Activated CD4-positive, alpha-beta T cell treated with anti-CD3 and anti-CD28 coated beads, Interleukin-2, amount 10 ng/mL, durations not matched to agents 7 days and 5 days (primary cell): ENCODE measurements at places on chromosomes 13 and 19. TPM values are rescaled to one million over a fixed set of nuclear protein-coding genes. Genes with fewer than 3 reads are reported as not detected.

- no peak overlapping the region for H3K27ac ChIP-seq
- no peaks in the 10 kb centered on the region for H3K36me3 ChIP-seq
- H3K4me1 ChIP-seq = no peaks in the 10 kb centered on the region
- no peak for DNase-seq
- no peaks in the 10 kb centered on the region for H3K27me3 ChIP-seq
Measured at GRCh38 chr19:11227195-11227886, 12.1 kb upstream of the ANGPTL8 start.

DNA sequence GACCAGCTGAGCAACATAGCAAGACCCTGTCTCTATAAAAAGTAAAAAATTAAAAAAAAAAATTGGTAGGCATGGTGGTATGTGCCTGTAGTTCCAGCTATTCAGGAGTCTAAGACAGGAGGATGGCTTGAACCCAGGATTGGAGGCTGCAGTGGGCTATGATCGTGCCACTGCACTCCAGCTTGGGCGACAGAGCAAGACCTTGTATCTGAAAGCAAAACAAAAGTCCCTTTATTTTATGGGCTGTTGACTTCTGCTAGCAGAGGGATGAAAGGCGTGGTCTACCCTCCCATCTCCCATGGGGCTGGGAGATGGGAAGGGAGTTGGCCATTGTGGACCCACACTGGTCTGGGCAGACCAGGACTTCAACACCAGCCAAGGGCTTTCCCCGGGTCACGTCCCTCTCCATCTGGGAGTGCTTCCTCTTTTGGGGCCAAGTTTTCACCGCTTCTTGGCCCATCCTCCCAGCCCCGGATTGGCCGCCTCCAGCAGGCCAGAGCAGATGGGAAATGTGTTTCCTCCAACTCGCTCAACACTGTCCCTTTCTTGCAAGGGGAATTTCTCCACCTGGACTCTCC, 2.2 kb upstream of the TNFSF9 start:
- H3K4me1 ChIP-seq = peaks cover 32% of the 10 kb centered on the region
- no peak overlapping the region for H3K27ac ChIP-seq
- H3K36me3 ChIP-seq = no peaks in the 10 kb centered on the region
- H3K4me3 ChIP-seq = no peak overlapping the region
- H3K27me3 ChIP-seq = peaks cover 33% of the 10 kb centered on the region
- DNase-seq = no peak

DNA sequence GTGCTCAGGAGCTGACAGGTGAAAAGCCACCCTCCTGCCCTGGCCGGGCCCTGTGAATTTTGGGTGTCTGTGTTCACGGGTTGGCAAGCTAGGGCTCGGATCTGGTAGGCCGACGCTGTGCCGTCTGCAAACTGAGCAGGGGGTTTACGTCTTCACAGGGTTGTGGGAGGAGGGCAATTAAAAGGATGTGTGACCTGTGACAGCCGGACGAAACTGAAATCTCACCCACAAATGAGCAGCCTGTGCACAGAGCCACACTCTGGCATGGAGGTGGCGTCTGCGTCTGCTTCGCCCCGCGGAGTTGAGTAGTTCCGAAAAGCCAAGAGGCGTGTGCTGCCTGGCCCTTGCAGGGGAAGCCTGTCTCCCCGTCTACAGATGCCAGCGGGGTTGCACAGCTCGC, 117.3 kb downstream of the KDM4B start:
- H3K4me3 ChIP-seq = no peak overlapping the region
- DNase-seq = no peak
- H3K27me3 ChIP-seq = no peaks in the 10 kb centered on the region
- H3K4me1 ChIP-seq = no peaks in the 10 kb centered on the region
- H3K27ac ChIP-seq = no peak overlapping the region

DNA sequence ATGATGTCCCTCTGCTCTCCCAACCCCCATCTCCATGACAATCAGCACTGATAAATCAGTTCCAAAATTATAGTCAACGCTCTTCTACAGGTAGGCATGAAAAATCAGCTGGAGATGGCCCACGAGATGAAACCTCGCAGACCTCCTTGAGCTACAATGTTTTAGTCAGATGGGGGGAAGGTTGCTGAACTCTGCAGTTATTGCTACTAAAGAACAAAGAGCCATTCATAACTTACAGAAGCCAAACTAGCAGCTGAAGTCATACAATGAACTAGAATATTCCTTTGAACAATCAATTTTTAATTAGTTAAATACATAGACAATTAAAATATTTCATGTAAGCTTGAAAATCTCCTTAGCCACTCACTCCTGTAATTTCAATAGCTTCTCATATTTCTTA, 179.2 kb downstream of the NHLRC3 start:
- H3K4me1 ChIP-seq = no peaks in the 10 kb centered on the region
- H3K36me3 ChIP-seq = no peaks in the 10 kb centered on the region
- H3K27ac ChIP-seq = no peak overlapping the region
- H3K4me3 ChIP-seq = no peak overlapping the region

- H3K27ac ChIP-seq = no peak overlapping the region
- H3K27me3 ChIP-seq = no peaks in the 10 kb centered on the region
- no peak for DNase-seq
- H3K36me3 ChIP-seq = no peaks in the 10 kb centered on the region
Measured at GRCh38 chr13:76829572-76830327, 56.5 kb downstream of the KCTD12 start.

DNA sequence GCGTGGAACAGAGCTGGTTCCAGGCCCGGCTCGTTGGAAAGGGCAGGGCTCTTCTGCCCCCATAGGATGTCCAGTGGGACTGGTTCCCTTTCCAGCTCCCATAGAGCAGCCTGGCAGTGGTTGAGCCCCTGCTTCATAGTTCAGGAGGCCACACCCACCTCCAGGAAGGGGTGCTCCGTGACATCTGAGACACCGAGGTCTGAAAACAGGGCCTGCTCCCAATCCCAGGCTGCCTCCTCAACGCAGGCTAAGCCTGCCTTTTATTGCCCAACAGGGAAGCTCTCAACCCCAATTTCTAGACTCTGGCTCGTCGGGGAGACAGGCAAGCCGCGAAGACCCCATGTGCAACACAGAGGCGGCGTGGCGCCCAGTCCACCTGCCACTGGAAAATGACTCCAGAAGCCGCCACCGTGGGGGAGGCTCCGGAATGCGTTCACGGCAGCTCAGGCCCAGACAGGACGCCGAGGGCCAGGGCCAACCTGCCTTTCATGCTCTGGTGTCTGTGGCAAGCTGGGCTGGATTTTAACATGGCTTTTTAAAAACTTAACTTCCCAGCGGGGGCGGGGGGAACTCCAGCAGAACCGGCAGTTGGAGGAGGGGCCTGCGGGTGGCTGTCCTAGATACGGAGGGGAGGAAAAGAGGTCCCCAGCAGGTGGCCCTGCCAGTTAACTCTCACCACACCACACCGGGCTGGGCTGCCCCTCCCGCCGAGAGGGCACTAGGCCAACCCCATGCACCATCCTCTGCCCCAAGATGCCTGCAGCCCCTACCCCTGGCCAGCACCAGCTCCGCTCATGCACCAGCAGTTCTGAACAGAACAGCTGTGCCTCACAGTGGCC, 17.9 kb upstream of the TINCR start:
- no peak overlapping the region for H3K4me3 ChIP-seq
- DNase-seq = no peak
- H3K27me3 ChIP-seq = no peaks in the 10 kb centered on the region
- peaks cover 14% of the 10 kb centered on the region for H3K4me1 ChIP-seq

DNA sequence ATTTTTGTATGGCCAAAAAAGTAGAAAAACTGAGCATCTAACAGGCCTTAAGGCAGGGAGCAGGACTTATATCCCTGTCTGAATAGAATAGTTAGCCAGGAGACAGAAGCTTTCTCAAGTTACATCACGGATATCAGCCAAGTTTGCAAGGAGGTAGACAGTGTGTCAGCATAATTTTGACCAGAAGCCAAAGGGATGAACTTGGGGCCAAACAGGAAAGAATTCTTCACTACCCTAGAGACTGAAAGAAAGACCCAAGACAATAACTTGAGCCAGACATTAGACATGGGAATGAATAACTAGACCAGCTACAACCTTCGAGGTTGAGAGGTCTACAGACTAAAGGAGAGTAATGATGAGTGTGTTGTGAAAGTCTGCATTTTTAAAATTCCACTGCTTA, 48.1 kb upstream of the PCDH9 start:
- H3K4me1 ChIP-seq = no peaks in the 10 kb centered on the region
- H3K36me3 ChIP-seq = no peaks in the 10 kb centered on the region
- H3K27ac ChIP-seq = no peak overlapping the region
- no peak overlapping the region for H3K4me3 ChIP-seq

GRCh38 chr13:108377646-108378206, 108.2 kb downstream of the TNFSF13B start:
- H3K27ac ChIP-seq = no peak overlapping the region
- no peak for DNase-seq
- H3K36me3 ChIP-seq = no peaks in the 10 kb centered on the region
- H3K4me3 ChIP-seq = no peak overlapping the region

DNA sequence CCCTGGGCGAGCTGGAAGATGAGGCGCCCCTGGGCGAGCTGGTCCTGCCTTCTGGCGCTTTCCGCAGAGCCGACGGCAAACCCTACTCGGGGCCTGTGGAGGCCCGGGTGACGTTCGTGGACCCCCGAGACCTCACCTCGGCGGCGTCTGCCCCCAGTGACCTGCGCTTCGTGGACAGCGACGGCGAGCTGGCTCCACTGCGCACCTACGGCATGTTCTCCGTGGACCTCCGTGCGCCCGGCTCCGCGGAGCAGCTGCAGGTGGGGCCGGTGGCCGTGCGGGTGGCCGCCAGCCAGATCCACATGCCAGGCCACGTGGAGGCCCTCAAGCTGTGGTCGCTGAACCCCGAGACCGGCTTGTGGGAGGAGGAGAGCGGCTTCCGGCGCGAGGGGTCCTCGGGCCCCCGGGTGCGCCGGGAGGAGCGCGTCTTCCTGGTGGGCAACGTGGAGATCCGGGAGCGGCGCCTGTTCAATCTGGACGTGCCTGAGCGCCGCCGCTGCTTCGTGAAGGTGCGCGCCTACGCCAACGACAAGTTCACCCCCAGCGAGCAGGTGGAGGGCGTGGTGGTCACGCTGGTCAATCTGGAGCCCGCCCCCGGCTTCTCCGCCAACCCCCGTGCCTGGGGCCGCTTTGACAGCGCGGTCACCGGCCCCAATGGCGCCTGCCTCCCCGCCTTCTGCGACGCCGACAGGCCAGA, 6.3 kb downstream of the CILP2 start:
- H3K27me3 ChIP-seq = peaks cover 9% of the 10 kb centered on the region
- no peaks in the 10 kb centered on the region for H3K36me3 ChIP-seq
- no peak for DNase-seq
- no peak overlapping the region for H3K4me3 ChIP-seq
- H3K4me1 ChIP-seq = peaks cover 16% of the 10 kb centered on the region

- peak; percentile 80 for DNase-seq
- H3K27ac ChIP-seq = peak overlapping the region; percentile 99
- H3K36me3 ChIP-seq = peaks cover 25% of the 10 kb centered on the region
- peaks cover 62% of the 10 kb centered on the region for H3K4me1 ChIP-seq
Measured at GRCh38 chr19:2327773-2328400, 499 bp downstream of the LSM7 start.

GRCh38 chr13:106541826-106542225, 6.4 kb upstream of the EFNB2 start:
- H3K4me1 ChIP-seq = no peaks in the 10 kb centered on the region
- H3K27ac ChIP-seq = no peak overlapping the region
- H3K36me3 ChIP-seq = peaks cover 14% of the 10 kb centered on the region
- H3K27me3 ChIP-seq = no peaks in the 10 kb centered on the region
- no peak overlapping the region for H3K4me3 ChIP-seq
- no peak for DNase-seq

GRCh38 chr13:41034881-41035280, 15.8 kb upstream of the ELF1 start:
- peaks cover 12% of the 10 kb centered on the region for H3K4me1 ChIP-seq
- no peak for DNase-seq
- H3K27ac ChIP-seq = no peak overlapping the region

GRCh38 chr19:56348289-56348877, 33.7 kb upstream of the ZSCAN5A start:
- H3K27me3 ChIP-seq = no peaks in the 10 kb centered on the region
- no peak overlapping the region for H3K27ac ChIP-seq
- H3K4me3 ChIP-seq = no peak overlapping the region
- peak; percentile 44 for DNase-seq
- H3K4me1 ChIP-seq = no peaks in the 10 kb centered on the region

GRCh38 chr19:45716359-45717130, 14.2 kb downstream of the FBXO46 start:
- peaks cover 39% of the 10 kb centered on the region for H3K4me1 ChIP-seq
- peak overlapping the region; percentile 92 for H3K27ac ChIP-seq
- peak; percentile 21 for DNase-seq
- peaks cover 33% of the 10 kb centered on the region for H3K36me3 ChIP-seq
- no peaks in the 10 kb centered on the region for H3K27me3 ChIP-seq

DNA sequence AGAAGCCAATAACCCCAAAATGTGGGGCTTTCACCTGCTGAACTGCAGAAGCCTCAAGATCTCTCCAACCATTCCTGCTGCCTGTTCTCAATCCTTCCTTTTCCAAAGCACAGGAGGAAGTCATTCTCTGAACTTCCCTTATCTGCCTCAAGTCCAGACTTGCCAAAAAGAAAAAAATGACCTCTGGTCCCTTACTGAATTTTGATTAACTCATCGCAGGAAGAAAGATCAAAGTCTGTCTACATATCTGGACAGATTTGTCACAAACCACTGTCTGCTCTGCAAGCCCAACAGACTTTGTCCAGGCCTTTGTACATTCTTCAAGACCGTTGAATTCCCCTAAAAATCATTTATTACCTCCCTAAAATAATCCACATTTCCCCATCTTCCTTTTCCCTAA, 126.5 kb upstream of the NBEA start:
- no peak for DNase-seq
- H3K27me3 ChIP-seq = no peaks in the 10 kb centered on the region
- no peaks in the 10 kb centered on the region for H3K4me1 ChIP-seq

- DNase-seq = no peak
- H3K36me3 ChIP-seq = no peaks in the 10 kb centered on the region
- no peak overlapping the region for H3K4me3 ChIP-seq
- H3K27ac ChIP-seq = no peak overlapping the region
Measured at GRCh38 chr19:3403489-3404323, 37.3 kb downstream of the NFIC start.

- H3K4me1 ChIP-seq = no peaks in the 10 kb centered on the region
- H3K27ac ChIP-seq = no peak overlapping the region
- no peak overlapping the region for H3K4me3 ChIP-seq
- H3K36me3 ChIP-seq = no peaks in the 10 kb centered on the region
Measured at GRCh38 chr13:29369060-29369743, 226.3 kb downstream of the SLC7A1 start.

DNA sequence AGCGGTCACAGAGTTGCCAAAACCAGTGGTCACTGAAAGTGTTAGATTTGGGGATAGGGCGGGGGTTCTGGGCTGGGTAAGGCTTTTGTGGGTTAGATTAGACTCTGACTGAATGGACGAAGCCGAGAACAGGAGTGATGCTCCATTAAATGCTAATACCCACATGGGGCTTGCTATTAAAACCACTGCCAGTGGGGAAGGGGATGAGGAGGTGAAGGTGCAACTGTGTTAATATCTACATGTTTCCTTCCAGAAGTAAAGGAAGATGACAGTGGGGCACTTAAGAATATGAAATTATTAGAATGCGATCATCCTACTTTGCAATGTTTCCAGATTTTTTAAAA, 573 bp upstream of the ZNF614 start:
- no peaks in the 10 kb centered on the region for H3K27me3 ChIP-seq
- H3K4me1 ChIP-seq = peaks cover 21% of the 10 kb centered on the region

- DNase-seq = no peak
- no peak overlapping the region for H3K27ac ChIP-seq
- H3K4me3 ChIP-seq = no peak overlapping the region
- no peaks in the 10 kb centered on the region for H3K27me3 ChIP-seq
Measured at GRCh38 chr19:36265064-36265463, 50.2 kb downstream of the ZNF146 start.

The PCDH17 gene
- not detected for total RNA-seq

The PTPRH gene
- not detected for total RNA-seq

The ZAR1L gene
- not detected for total RNA-seq

The MTIF3 gene
- total RNA-seq = 67.6 TPM

The SYNGR4 gene
- total RNA-seq = not detected

The LRCH1 gene
- 17.4 TPM for total RNA-seq

The ZNF471 gene
- total RNA-seq = 1.1 TPM

The ZNF497 gene
- 0.98 TPM for total RNA-seq

The ALOX5AP gene
- 88.7 TPM for total RNA-seq

The PROSER3 gene
- total RNA-seq = 53.7 TPM

The PRR22 gene
- 5.4 TPM for total RNA-seq
